ENCODE measurements at places on chromosomes 3 and 15.

GRCh38 chr15:33145447-33145846 lies 49.1 kb downstream of the FMN1 start:
- no peak for DNase-seq

DNA sequence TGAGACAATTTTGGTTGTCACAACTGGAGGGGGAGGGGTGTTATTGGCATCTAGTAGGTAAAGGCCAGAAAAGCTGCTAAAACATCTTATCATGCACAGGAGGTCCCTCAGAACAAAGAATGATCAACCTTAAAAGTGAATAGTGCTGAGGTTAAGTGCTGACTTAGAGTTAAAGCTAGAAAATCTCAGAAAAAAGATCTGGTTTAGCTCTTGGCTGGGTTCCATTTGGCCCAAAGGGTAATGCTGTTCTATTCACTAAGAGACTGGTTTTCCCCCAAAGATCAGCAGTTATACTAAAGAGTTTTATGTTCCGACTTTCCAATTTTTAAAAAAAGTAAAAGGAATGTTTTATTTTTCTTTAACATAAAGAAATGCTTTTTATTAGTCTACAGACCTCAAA lies 15.6 kb downstream of the DCBLD2 start:
- DNase-seq = no peak

- DNase-seq = no peak
Measured at GRCh38 chr3:45553469-45553974, 41.0 kb upstream of the LIMD1 start.

GRCh38 chr15:55403531-55403930 lies 4.6 kb downstream of the CCPG1 start:
- DNase-seq = no peak

- DNase-seq = no peak
Measured at GRCh38 chr3:111584744-111585143, 10.4 kb downstream of the ZBED2 start.

- no peak for DNase-seq
Measured at GRCh38 chr3:140914384-140914945, 27.2 kb upstream of the SLC25A36 start.

GRCh38 chr15:76866716-76867321 lies 38.3 kb downstream of the SCAPER start:
- DNase-seq = no peak
